ENCODE measurements at places on chromosomes 16 and 17.

DNA sequence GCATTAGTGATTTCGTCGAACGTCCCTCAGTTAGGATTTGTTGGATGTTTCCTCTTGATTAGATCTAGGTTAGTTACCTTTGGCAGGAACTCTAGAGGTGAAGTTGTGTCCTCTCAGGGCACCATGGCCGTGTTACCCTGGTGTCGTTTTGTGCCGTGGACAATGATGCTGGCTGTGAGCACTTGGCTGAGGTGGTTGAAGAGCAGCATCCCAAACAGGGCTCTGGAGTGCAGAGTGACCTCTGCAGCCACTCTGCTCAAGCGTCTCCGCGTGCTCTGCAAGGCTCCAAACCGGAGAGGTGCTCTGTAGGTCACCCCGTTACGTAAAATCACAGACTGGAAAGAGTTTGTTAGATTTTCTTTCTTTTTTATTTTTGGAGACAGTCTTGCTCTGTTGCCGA is 33.0 kb downstream of the FOXK2 start:
- no peak for DNase-seq

- DNase-seq = no peak
Measured at GRCh38 chr16:1903845-1904840, 14.1 kb downstream of the HS3ST6 start.

- no peak for DNase-seq
Measured at GRCh38 chr16:57898961-57899360, 72.0 kb downstream of the CNGB1 start.

- no peak for DNase-seq
Measured at GRCh38 chr17:28469376-28469775, 4.1 kb upstream of the SLC13A2 start.

- DNase-seq = no peak
Measured at GRCh38 chr16:51150888-51151320, at the start of gene SALL1. TSS of gene SALL1 (minus strand) at chr16:51151270. CDS start at chr16:51151241, 29 bp downstream.

DNA sequence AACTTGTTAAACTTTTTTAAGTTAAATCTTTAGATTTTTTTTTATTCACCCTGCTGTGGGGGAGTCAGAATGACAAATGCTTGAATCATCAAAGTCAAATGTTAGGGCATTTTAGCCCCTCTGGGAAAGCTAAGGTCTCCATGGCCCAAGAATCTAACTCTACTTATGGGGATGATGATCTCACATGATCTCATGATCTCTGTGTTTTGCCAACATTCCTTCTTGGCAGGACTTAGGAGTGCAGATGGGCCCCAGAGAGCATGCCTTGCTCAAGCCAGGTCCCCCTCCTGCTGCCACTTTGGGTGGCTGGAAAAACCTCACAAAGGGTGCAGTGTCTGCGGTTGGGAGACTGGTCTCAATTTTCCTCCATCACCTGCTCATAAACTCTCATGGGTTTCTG is 108.6 kb downstream of the PRKCB start:
- DNase-seq = no peak

GRCh38 chr16:23521037-23521743 is 10.9 kb upstream of the GGA2 start:
- DNase-seq = no peak

DNA sequence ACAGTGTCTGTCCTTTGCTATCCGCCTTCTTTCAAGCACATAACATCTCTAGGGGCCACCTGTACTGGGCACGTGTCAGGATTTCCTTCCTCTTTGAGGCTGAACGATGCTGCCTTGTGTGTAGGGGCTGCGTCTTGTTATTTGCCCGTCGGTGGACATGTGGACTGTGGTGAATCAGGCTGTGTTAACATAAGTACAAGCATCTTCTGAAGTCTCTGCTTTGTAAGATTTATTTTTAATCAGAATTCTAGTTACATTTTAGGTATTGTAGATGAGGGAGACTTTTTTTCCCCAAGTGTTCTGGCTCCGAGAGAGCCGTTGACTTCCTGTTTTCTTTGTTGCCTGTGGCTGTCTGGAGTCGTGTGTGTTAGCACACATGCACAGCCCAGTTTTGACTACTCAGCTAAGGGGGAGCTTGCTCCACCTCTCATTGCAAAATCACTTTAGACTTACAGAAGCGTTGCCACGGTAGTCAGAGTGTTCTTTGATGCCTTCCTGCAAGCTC is 26.1 kb downstream of the SPG7 start:
- DNase-seq = peak; percentile 81
